ENCODE measurements at places on chromosomes 16 and 17.
A peak's percentile ranks its signal among the peaks of the same experiment; 100 is the strongest.

DNA sequence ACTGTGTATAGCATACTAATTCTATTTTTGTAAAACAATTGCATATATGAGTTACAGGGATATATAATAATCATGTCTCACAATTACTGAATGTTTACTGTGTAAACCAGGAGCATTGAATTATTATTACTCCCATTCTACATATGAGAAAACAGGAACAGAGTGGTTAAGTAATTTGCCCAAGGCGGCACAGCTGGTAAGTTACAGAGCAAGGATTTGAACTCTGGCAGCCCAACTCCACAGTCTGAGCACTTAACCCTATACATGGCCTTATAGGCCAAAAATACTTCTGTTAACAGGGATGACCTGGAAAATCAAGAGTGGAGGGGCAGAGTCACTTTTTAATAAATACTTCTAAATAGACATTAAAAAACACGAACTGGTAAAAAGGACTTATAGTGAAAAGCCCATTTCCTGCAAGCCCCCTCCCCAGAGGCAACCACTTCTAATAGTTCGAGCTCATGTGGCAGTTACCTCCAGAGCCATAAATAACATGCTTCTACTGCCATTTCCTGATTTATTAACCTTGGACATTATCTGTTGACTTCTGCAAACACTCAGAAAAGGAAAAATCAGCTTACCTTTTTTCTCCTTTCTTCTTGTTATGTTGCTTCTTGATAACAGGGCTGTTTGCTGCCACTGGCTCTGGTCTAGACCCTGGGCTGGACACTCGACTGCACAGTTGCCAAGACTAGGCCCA is 22.1 kb upstream of the ADGRG1 start:
- no peak for DNase-seq

- no peak for DNase-seq
Measured at GRCh38 chr17:65703891-65704290, 142.4 kb upstream of the AXIN2 start.

DNA sequence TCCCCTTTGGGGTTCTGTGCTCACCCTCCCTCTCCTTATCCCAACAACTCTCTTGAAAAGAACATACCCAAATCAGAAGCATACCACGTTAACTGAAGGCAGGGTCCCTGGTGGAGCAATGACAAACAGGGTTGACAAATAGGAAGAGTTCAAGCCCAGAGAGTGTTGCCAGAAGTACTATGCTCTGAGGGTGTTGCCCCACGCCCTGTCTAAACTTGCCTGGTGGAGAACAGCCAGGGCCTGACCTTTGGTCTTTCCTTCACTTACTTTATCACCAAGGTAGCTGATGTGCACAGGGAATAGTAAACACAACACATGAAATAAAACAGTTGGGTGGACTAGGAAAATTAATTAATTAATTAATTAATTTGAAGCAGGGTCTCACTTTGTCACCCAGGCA is 23.3 kb downstream of the ZNF75A start:
- no peak for DNase-seq

DNA sequence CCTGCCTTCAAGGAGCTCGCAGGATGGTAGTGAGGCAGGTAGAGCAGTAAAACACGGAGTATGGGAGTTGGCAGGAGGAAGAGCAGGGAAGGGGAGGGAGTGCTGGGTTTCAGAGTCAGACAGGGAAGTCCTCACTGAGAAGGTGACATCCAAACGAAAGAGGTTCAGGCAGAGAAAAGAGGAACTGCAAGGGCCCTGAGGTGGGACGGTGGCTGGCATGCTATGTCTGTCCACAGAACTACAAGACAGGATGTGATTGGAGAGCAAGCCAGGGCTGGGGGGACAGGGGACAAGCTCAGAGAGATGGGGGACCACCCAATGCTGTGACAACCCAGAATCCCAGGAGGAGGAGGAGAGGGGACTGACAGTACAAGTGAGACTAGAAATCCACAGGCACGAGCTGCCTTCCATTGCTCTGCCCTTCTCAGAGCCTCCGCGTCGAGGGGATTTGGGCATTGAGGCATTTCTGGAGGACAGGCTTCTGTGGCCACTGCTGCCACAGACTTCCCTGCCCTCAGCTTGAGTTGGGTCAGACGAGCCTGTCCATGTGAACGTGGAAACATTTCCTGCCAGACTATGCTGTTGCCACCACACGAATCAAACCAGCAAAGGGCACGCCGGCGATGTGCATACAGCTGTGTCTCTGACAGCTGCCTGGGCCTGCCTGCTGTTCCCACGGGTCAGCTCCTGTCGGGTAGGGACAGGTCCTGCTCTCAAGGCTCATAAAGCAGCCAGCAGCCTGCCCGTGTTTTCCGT is 100.1 kb downstream of the RAB11FIP4 start:
- DNase-seq, result no peak

- no peak for DNase-seq
Measured at GRCh38 chr16:64791756-64792155, 330.1 kb downstream of the CDH11 start.

DNA sequence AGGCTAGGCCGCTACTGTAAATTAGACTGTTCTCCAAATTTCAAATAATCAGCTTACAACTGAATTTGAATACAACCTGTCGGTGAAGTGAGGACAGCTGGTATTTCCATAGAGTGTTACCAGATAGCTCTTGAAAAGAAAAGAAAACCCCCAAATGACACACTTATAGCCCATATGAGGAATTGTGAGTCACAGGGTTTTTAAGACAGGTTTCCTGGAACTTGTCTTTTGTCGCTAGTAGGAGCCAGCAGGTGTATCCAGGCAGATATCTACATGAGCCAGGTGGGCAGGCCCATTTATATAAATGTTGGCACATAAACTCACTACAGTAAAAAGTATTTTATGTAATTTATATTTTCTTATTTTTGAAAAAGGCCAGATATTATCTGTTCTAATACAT is 24.0 kb downstream of the TNRC6A start:
- DNase-seq, result no peak

- no peak for DNase-seq
Measured at GRCh38 chr16:8722025-8722348, 47.6 kb downstream of the ABAT start.

GRCh38 chr17:8746501-8747236 is 2.0 kb upstream of the CCDC42 start:
- DNase-seq, result no peak

DNA sequence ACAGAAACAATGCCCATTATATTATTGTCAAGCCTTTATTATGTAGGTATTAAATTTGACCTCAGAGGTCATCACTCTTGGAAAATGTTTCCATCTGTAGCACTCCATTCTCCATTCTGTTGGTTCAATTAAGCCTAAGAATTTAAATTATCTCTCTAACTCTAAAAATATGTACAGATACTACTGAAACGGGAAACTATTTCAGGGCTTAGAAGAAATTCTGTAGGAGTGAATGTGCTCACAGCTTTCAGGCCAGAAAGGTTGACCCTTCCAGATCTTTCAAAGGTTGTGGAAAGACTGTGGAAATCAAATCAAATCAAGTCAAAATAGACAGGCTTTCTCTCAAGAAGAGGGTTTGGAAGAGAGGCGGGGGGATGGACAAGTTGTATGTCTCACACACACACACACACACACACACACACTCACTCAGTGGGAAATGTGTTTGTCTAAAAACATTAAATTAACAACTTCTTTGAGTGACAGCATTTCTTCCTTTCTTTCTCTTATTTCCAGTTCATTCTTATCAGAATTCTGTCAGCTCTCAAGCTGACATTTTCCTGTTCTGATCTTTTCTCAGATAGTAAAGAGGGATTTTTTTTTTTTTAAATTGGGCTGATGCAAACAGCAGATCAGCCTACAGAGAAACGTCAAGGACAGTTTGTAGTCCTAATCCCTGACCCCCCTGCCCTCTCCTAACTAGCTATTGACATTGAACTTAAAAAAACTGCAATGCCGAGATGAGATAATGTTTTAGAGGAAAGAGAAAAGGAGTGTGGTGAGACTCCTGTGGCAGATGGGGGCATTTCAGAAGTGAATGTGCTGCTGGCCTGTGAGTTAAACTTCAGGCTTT is 139.0 kb upstream of the ZFHX3 start:
- DNase-seq, result no peak

DNA sequence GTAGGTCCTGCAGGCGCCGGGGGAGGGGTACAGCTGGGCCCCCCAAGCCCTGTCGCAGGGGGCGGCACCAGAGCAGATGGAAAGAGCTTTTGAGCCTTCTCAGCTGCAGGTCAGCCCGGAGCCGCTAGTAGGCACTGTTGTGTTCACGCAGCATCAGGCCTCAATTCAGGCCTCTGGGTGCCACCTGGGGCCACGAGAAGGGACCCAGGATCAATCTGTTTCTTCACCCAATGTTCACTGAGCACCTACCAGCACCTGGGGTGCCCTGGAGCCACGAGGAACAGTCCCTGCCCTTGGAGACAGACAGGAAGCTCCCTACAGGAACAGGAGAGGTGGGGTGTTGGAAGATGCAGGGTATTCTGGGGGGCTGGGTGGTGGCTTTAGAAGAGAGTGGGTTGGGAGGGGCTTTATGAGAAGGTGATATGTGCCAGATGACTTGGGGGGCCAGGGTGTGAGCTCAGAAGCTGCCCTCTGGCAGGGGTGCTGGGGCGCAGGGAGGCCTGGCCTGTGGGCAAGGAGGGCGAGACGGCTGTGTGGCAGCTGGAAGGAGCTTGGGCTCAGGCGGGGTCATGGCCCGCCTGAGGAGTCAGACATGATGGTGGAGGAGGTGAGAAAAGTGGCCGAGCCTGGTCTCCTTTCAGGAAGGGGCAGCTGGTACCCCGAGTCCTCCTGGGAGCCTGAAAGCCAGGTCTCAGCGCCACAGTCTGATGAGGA is 121.9 kb upstream of the GSE1 start:
- no peak for DNase-seq

DNA sequence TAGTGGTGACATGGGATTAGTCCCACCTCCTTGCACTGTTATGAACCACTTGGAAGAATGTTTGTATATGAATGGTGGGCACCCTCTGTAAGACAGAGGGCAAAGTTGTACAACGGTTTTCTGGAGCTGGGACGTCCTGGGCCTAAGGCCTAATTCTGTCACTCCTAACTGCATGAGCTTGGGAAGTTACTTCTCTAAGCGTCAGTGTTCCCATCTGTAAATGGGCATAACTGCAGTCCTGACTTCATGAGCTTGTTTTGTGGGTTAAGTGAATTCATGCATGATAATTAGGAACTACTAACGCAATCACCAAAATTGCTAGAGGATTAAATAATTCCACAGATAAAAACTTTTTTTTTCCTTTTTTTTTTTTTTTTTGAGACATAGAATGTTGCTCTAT is 1.8 kb downstream of the TBC1D16 start:
- no peak for DNase-seq

DNA sequence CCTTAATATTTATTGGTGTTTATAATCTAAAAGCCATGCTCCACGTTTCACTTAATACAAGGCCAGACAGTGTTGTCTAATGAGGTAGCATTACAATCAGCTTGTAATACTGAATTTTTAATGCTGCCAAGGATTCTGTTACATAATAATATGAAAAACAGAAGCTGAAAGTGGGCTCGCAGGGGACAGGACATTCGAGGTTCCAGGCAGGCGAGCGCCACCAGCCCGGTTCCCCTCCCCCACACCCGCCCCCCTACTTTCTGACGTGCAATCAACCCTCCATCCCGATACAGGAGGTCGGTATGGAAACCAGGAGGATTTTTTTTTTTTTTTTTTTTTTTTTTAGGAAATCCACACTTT is 6.2 kb upstream of the ZFHX3 start:
- no peak for DNase-seq

DNA sequence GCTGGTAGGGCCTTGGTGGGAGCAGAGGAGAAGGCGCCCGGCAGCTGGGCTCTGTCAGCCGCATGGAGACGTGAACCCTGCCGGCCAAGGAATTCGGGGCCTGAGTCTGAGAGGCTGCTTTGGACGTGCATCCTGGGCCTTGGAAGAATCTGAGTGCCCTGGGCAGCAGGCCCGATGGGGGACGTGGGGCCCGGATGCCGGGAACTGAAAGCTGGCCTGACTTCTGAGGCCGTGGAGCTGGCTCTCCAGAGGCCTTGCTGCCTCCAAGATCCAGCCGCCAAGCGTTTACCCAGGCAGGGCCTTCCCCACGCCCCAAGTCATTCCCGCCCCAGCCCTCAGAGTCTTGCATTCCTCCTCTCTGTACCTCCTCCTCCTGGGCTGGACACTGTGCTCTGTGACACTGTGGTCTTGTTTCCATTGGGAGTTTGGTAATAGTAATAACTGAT is 37.2 kb downstream of the NKD1 start:
- no peak for DNase-seq

GRCh38 chr17:55964191-55964590 is 189.1 kb upstream of the ANKFN1 start:
- DNase-seq, result no peak

- DNase-seq, result no peak
Measured at GRCh38 chr16:1858189-1858865, 13.6 kb downstream of the MEIOB start.

GRCh38 chr17:30300818-30301217 is 9.1 kb upstream of the BLMH start:
- DNase-seq, result no peak

GRCh38 chr17:76506408-76507345 is 5.5 kb upstream of the RHBDF2 start:
- peak; percentile 75 for DNase-seq

DNA sequence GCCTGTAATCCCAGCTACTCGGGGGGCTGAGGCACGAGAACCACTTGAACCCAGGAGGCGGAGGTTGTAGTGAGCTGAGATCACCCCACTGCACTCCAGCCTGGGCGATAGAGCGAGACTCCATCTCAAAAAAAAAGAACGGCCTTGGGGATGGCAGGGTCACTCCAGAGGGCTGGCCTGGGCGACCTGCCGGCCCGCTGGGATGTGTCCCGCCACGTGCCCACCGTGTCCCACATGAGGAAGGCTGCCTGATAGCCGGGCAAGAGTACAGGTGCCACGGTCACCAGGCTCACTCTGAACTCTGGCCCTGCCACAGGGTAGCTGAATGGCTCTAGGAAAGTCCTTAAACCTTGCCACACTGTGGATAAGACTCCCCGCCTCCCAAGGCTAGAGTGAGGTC is 67.5 kb downstream of the COG7 start:
- DNase-seq, result no peak

DNA sequence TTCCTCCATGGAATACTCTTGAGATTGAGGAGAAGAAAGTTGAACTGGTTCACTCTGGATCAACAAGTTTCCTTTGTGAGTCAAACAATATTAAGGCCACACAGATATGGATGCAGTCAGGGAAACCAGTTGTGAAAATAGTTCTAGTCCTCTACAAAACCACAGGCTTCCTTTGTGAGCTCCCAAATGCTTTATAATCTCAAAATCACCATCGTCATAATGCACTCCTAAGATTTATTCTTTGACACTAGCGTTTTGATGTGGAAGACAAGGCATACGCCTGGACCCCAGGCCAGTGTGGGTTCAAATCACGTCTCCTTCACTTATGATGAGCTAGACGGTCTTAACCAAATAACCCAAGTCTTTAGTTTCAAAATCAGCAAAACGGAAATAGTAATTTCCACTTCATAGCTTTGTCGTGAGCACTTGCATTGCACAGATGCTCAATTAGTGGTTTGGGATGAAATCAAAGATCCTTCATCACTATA is 142.6 kb downstream of the STX8 start:
- no peak for DNase-seq
